ENCODE measurements at places on chromosomes 16 and 17. TPM values are rescaled to one million over a fixed set of nuclear protein-coding genes. Genes with fewer than 3 reads are reported as not detected.

DNA sequence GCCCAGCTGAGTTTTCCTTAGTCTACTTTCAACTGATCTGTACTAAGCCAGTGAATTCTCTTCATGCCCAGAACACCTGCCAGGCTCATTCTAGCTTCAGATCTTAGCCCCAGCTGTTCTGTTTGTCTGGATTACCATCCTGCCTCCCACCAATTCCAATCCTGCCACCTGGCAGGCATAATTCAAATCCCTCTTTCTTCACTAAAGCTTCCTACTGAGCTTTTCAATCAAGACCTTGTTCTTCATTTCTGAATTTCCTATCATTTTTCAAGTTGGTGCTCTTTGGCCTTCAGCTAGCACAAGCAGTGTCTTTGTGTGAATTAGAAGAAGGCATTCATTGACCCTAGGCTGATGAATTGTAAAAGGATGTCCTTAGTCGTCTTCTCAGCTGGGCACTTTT, 357.6 kb downstream of the UTP18 start:
- DNase-seq, result no peak

- DNase-seq, result no peak
These were observed 4.5 kb upstream of the ZC3H7A start for GRCh38 chr16:11801481-11802021.

DNA sequence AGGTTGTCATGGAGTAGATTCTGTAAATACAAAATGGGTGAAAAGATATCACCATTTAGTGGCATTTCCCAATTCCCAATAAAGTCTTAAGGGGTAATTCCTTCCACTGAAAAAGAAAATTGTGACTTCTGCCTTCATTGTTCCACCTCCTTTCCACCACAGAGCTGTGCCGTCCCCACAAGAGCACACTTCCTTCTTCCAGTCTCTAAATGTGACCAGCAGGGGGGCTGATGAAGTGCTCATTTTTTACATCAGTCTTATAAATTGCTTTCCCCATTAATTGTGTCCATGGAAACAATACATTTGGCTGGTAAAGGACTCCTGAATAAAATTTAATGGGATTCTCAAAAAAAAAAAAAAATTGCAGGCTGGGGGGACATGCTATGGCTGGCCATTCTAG, 260.8 kb upstream of the PSMD7 start:
- peak; percentile 32 for DNase-seq

- DNase-seq, result no peak
These were observed 153.4 kb downstream of the RGS9 start for GRCh38 chr17:65290616-65291015.

GRCh38 chr16:64864232-64864809, 257.5 kb downstream of the CDH11 start:
- DNase-seq, result peak; percentile 91

Gene TACO1
- 16.9 TPM for polyA plus RNA-seq

Data from lung (tissue), 17 donors.